ENCODE measurements at places on chromosomes 2 and 18.

- DNase-seq: no peak
Measured at GRCh38 chr2:191255756-191256312, 10.6 kb downstream of the MYO1B start.

GRCh38 chr2:185676316-185676715 is 62.3 kb upstream of the FSIP2 start:
- DNase-seq: no peak

GRCh38 chr18:13233787-13234783 is 15.5 kb downstream of the LDLRAD4 start:
- no peak for DNase-seq

DNA sequence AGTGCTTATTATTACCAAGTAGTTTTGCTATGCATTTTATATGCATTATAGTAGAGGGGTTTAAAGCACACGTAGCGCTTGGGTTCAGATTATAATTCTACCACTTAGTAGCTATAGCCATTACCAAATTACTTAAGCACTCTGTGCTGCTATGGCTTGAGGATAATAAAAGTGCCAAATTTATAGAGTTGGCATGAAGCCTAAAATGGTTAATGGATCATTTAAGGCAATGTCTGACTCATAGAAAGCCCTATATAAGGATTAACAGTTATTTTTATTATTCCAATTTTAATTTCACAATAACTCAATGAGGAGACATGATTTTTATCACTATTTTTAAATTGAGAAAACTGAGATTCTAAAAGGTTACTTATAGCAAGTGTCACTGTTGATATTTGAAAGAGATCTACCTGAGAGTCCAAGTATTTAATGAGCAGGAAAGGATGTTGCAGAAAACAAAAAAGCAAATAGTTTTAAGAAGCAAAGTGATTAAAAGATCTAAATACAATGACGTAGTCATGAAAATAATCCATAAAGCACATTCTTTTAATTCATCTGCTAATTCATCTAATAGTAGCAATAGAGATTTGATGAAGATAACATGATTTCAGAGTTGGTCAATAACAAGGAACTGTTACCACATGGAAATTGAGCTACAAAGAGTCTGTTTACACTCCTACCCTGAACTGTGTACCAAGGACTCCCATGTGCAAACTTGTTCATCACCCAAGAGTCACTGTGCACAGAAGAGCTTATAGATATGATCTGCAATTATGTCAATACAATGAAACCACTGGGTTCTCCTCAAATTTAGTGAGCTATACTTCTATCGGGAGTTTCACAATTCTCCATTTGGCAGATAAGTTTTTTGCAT is 78.8 kb upstream of the DTNA start:
- DNase-seq: no peak

DNA sequence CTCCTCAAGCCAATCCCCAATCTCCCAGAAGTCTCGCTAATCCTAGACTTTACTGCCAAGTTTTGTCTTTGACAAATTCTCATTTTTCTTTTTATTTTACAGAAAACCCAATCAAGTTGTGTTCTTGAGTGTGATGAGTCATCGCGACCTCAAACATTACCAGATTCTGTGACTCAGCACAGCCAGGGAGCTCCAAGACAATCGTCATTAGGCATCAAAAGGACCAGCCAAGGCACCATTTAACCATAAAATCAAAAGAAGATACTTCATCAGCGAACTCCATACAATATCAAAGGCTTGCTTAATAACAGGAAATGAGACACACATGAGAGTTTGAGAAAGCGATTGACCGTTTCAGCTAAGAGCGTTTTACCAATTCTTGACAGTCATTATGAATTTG is 146.2 kb upstream of the AGAP1 start:
- no peak for DNase-seq

- no peak for DNase-seq
Measured at GRCh38 chr2:104755026-104755878, 98.7 kb upstream of the POU3F3 start.

GRCh38 chr2:118618279-118618678 is 229.2 kb downstream of the EN1 start:
- DNase-seq: no peak

- DNase-seq: no peak
Measured at GRCh38 chr2:78910376-78910775, 115.1 kb upstream of the REG3G start.

DNA sequence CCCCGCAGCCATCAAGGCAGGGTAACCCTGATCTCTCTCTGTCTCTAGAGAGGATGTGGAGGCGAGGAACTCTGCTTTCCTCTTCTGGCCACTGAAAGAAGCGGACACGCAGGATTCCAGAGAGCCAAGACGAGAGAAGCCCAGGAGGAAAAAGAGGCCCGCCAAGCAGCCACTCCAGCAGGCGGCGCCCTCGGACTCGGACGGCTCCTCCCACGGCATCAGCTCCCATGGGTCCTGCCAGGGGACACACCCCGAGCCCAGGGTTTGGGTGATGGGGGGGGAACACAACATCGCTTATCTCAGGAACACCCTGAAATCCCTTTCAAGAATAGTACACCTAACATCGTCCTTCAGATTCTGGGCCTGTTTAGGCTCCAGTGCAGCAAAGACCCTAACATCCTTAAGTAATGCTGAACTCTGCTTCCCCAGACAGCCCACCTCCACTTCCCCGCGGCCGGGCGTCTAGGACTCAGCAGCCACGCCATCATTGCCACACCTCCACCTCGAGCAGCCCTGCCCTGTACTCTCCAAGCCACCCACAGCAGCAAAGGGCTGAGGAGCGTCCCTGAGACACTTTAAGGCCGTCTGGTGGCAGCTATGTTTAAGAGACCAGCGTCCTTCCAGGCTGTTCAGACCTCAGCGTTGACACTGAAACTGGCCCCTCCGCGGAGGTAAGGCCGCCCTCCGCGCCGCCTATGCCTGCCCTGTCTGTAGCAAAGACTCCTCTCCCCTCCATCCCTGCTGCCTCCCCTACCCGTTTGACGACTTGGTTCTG is 34.3 kb upstream of the CNGA3 start:
- DNase-seq: no peak

DNA sequence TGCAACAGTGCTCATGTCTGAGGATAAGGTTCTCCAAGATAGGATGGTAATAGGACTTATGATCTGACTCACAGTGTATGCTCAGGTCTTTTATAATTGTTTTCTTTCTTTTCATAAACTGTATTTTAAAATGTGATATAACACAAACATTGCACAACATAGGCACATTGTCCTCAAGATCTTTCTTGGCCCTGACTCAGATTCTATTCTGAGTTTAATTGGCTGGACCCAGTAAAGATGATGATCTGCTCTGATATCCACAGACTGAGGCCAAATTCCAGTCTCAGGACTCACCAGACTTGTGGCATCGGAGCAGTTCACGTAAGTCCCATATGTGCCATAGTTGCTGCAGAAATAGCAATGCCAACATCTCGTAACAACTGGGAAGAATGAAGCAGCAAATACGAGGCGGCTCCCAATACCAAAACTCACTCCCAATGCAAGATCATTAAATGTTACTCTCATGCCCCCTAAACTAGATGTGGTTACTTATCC is 448.9 kb upstream of the SLC14A2 start:
- no peak for DNase-seq

DNA sequence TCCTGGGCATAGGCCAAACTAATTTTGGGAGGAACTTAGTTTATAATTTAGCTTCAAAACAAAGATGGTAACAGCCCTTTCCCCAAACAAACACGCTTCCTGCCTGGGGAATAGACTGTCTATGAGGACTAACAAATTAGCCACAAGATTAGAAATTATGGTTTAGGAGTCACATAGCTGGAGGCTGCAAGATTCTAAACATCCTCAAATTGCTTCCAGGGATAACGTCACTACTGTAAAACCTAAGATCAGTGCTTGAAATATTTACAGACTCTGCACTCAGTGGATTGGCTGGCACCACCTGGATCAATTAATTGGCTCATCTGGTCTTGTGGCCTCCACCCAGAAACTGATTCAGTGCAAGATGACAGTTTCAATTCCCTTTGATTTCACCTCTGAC is 118.0 kb upstream of the TACR1 start:
- no peak for DNase-seq

GRCh38 chr18:34220081-34220815 is 4.5 kb downstream of the NOL4 start:
- DNase-seq: no peak

GRCh38 chr2:207180741-207181140 is 15.0 kb upstream of the KLF7 start:
- DNase-seq: no peak

DNA sequence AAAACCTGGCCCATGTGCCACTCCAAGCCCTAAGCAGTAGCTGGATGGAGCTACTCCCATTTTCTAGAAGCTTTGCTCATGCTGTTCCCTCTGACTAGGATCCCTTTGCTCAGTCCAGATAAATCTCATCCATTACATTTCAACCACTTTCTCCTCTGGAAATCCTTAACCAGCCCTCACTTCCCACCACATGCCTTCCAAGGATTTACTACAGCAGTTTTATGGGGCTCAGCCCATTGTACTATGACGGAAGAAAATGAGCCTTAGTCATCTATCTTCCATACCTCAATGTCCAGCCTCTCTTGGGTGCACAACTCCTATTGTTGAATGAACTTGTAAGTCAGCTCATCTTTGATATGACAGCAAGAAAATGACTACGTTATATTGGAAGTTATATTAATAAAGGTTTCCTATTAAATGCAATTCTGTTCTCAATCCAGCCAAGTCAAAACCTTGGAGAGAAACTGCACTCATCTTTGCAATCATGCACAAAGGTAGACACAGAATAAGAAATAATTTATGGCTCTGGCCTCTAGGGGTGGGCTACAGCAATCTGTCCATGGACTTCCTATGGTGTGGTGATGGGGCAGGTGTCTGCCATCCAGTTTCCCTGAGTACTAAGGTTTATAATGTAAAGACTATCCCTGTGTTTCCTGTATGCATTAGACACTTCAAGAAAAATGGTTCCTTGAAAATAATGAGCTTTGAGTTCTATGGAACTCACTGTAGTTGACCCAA is 3.4 kb downstream of the B4GALT6 start:
- DNase-seq: no peak

- DNase-seq: no peak
Measured at GRCh38 chr18:78884502-78884901, 95.1 kb upstream of the SALL3 start.

DNA sequence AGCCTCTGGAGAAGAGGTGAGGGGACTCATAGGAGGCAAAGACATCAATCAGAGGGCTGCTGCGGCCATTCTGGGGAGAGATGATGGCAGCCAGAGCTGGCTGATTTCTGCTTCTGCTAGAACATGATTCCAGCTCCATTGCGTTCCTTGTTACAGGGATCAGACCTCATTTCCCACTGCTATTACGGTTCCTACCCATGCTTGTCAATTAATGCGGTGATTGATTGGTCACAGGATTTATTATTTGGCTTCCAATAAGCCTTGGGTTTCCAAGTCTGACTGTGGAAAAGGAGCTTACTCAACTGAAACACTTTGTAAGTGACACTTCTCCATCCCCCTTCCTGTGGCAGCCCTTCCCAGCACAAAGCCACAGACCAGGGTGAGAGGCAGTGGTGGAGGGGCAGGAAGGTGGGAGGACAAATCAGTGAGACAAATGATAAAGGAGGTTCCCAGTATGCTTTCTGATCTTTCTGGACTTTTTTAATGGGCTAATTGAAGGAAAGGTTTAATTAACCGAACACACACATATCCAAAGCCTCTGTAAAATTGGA is 26.8 kb upstream of the CTLA4 start:
- no peak for DNase-seq

GRCh38 chr2:16604236-16604635 is 61.4 kb downstream of the CYRIA start:
- DNase-seq: no peak

DNA sequence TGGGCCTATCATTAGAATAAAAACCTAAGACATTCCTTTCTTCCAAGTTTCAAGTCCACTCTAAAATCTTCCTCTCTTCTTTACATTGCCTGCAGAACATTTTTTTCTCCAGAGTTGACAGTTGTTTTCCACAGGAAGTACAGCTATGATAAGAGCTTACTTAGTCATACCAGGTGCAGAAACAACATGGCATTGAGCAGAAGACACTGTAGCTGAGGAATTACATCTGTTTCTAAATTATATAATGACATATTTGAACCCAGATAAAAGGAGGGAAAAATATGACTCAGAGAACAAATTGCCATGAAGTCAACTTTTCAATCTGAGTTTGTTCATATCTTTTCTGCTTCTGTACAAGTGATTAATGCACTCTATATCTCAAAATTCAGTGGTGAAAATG is 30.2 kb downstream of the CMPK2 start:
- DNase-seq: no peak

DNA sequence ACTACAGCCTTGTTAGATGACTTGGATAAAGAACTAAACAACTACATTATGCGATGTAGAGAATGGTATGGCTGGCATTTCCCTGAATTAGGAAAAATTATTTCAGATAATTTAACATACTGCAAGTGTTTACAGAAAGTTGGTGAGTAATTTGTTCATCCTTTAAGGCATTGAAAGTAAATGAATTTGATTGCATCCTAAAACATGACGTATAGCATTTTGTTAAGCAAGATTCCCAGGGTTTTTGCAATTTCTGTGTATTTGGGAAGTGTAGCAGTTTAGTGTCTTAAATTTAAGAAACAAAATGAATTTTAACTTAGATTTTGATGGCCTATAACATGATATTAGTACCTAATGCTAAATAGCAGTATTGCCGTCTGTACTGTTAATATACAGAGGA is 24.8 kb downstream of the NOP58 start:
- no peak for DNase-seq

DNA sequence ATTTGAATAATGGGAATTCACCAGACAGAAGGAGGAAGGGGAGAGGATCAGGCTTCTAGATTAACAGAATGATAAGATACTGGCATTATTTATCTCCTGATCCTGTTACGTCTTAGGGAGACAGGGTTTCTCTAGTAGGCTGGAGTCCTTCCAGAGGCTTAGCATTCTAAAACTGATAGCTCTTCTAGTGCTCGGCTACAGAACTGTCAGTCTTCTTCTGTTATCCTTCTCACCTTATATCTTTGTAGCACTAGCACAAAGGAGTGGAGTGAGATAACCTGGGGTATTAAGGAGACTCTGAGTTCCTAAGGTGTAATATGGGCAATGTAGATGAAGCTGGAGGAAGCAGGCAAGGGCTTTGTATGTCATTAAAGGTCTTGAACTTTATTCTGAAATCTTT is 52.1 kb downstream of the PIKFYVE start:
- DNase-seq: no peak

- no peak for DNase-seq
Measured at GRCh38 chr18:46334868-46335281, 230.7 kb downstream of the HAUS1 start.

GRCh38 chr2:211690736-211691135 is 847.9 kb downstream of the ERBB4 start:
- DNase-seq: no peak

GRCh38 chr2:191851158-191851557 is 4.3 kb upstream of the CAVIN2 start:
- no peak for DNase-seq

DNA sequence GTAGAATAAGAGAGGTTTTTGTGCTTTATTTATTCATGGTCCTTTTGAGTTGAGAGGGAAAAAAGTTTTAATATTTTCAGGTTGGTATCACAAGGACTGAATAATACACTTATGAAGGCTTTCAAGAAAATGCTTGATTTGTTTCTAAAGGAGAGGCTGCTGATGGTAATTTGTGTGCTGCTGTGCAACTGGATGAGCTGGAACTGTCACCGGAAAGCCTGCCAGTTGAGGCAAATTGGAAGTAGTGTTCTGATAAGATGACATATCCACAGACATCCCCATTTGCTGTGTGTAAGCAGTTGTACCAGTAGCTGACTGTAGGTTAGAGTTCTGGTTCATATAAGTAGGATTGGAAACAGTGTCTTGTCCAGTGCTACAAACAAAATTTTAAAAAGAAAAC is 21.6 kb upstream of the CACNB4 start:
- no peak for DNase-seq

- DNase-seq: no peak
Measured at GRCh38 chr2:216932863-216933548, 73.1 kb upstream of the TNP1 start.
